ENCODE measurements at places on chromosomes 2 and 18. TPM values are rescaled to one million over a fixed set of nuclear protein-coding genes. Genes with fewer than 3 reads are reported as not detected.

Gene POTEJ
- total RNA-seq = not detected

Gene CHAC2
- 12.1 TPM for total RNA-seq

Gene NTSR2
- not detected for total RNA-seq

Gene EGR4
- total RNA-seq = 0.19 TPM

Gene GPR17
- not detected for total RNA-seq

Gene LYPD1
- total RNA-seq = 16.2 TPM

Gene CYBRD1
- total RNA-seq = 34.9 TPM

Gene SERPINE2
- total RNA-seq = 144 TPM

Gene SIGLEC15
- total RNA-seq = not detected

Gene RBM44
- total RNA-seq = 0.09 TPM

Gene MEP1B
- 0.05 TPM for total RNA-seq

Gene PAX8
- 0.60 TPM for total RNA-seq

Gene GALR1
- not detected for total RNA-seq

Gene LIMS4
- total RNA-seq = 0.56 TPM

Gene TXNDC2
- total RNA-seq = 0.17 TPM

Gene FAM237A
- total RNA-seq = not detected

Gene MDH1B
- total RNA-seq = 1.4 TPM

Gene TSPYL6
- not detected for total RNA-seq

Gene SLC9A2
- 3.3 TPM for total RNA-seq

Gene CCDC178
- total RNA-seq = not detected

Gene ATP8B1
- 7.6 TPM for total RNA-seq

Gene IL36RN
- total RNA-seq = 0.12 TPM
